ENCODE measurements at places on chromosomes 2 and 18. TPM values are rescaled to one million over a fixed set of nuclear protein-coding genes. Genes with fewer than 3 reads are reported as not detected.

DNA sequence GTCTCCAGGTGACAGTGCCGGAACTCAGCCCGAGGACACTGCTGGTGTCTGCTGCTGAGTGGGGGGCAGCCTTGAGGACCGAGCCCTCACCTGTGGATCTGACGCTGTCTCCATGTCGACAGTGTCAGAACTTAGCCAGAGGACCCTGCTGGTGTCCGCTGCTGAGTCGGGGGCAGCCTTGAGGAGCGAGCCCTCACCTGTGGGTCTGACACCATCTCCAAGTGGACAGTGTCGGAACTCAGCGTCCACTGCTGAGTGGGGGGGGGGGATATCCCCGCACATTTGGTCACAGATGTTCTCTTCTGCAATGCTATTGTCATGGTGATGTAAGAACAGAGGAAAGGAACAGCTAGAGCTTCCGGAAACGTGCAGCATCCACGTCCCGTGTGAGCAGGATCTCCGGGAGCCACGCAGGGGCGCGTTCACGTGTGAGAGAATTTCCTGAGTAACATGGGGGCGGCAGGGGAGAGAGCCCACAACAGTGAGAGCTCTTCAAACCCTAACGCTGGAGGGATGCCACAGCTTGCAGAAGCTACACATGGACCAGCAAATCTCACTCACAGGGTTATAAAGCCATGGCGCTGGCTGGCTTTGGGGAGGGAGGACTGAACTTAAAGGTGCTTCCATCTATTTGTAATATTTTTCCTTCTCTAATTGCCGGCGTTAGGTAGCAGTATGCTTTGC lies 250.7 kb upstream of the SALL3 start:
- no peak for DNase-seq

- no peak for DNase-seq
Observed at GRCh38 chr2:12303181-12304030, 413.3 kb upstream of the TRIB2 start.

DNA sequence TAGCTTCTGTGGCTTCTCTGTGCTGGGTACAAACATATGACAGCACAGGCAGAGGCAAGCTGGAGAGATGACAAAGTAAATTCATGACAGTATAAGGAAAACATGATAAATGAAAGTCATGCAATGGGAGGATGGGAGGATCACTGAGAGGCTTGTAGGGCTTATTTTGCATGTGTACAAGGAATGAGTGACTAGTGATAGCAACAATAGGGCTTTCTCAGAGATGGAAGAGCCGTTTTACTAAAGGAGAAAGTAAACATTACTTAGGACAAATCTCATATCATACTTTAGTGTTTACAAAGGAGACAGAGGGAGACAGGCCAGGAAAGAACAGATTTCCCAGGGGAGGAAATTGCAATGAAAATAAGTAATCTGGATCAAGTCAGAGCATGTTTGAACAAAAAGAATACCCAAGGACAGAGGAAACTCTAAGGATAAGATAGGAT lies 82.5 kb upstream of the RBMS1 start:
- DNase-seq: peak; percentile 42

DNA sequence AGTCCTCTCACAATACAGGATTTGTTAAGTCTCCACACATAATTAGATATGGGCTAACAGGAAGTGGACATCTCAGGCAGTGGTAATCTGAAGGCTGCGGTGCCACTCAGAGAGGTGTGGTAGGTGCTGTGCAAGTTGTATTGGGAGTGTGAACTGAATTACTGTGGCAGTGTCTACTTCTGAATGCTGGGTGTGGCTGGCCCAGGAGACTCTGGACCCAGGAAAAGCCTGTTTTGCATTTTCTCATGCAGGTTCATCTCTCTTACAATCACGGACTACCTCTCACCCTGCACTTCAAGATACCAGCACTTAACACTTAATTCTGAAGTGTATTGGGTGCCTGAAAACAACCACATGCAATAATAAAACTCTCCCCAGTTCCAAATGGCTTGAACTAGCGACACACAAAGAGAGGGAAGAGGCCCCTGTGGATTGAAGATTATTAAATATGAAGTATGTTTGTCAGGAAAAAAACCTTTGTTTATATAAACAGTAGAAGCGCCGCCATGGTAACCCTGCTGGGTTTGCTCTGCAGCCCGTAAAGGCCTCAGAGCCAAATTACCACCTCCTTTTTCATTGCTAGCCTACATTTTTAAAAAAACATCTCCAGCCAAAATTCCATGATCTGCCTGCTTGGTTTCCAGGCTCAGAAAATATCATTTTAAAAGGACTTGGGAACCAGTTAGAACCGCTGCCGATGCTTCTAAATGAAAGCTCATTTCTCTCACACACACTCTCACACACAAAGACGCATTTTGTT lies 77.5 kb downstream of the GFPT1 start:
- peak; percentile 57 for DNase-seq

DNA sequence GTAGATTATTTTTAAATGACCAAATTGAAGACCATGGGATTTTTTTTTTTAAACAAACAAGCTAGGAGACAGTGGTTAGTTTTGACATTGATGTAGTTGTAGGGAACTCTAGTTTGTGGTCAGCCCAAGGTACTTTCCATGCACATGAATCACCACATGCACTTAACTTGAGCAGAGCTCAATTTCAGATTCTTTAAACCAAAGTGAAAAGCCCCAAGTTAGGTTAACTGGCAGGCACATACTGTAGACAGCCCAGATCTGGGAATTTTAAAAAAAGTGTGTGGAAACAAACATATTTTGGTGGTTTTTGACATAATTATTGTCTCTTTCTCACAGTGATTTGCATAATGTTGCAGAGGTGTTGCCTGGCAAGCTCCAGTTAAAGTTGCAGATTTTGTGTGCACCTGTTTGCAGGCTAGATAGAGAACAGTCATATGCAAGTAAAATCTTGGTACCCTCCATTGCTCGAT lies 88.4 kb downstream of the BCL2L11 start:
- DNase-seq: no peak

DNA sequence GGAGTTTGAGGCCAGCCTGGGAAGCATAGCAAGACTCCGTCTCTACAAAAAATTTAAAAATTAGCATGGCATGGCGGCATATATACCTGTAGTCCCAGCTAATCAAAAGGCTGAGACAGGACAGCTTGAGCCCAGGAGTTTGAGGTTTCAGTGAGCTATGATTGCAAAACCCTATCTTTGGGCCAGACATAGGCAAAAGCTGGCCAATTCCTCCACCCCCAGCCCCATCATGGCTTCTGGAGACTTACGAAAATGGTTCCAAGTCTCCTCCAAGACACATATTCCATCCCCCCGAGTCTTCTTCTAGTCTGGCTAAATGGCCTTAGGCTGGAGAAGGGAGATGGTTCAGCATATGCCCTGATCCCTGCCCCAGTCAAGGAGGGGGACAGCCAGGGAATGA lies 172.8 kb upstream of the HAAO start:
- DNase-seq: no peak

- no peak for DNase-seq
Observed at GRCh38 chr2:101549371-101549770, 74.5 kb upstream of the RFX8 start.

DNA sequence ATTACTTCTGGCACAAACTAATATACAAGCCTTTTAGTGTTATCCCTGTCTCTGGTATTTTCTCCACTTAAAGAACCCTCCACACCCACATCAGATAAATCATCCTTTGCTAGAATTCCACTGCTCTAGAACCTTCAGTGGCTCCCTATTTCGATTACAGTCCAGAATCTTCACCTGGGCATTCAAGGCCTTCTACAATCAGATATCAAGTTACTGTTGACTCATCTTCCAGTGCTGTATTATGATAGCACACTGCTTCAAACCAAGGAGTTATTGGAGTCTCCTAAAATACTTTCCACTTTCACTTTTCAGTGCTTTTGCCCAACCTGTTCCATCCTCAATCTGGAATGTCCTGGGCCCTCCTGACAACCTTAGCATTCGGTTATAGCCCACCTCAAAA lies 3.4 kb downstream of the CGREF1 start:
- DNase-seq: no peak

- DNase-seq: no peak
Observed at GRCh38 chr2:189794310-189794709, 10.1 kb downstream of the PMS1 start.

DNA sequence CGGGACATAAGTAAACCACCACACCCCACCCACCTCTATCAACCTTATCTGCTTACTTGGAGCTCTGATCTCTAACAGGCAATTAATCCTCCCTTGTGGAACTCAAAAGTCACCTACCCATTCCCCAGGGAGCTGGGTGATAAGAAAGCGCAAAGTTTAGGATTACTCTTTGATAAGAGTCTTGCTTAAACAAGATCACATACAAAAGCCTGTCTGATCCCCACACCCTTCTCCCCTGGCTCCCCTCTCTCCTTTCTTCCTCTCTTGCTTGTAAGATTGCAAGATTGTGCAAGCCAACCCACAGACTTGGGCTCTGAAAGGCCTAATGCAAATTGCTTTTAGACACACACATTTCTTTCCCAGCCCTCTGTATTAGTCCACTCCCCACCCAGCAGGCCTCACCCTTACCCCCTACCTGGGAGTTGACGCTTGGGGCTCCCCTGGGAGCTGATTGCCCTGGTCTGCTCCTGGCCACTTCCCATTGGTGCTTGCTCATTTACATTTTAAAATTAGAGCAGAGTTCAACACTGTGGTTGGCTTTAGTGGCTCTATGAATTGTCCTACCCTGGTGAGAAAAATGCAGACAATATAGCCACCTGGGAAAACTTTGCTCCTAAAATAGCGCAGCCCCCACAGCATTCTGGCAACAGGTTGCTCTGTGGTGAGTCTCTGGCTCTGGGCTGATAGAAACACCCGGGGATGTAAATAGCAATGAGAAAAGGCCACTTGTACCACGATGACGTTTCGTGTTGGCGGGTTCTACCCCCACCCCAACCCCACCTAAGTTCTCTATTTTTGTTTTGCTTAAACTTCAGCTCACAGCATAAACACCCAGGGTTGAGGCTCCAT lies 92.8 kb upstream of the MSH2 start:
- DNase-seq: no peak

DNA sequence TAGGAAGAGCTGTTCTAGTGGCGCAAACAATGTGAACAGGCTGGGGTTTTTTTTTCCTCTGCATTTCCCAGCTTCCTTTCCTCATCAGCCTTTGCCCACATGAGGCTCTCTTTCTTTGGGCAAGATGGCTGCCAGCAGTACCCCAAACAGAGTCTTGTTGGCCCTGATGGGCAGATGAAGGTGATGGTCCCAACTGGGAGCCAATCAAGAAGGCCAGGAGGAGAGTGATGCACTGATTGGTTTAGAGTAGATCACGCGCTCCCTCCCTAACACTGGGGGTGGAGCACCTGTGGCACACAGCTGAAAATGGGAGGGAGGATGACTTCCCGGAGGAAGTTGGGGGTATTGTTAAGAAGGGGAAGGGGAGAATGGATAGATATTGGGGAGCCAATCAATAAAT lies 96.3 kb upstream of the FZD7 start:
- DNase-seq: no peak

- DNase-seq: peak; percentile 27
Observed at GRCh38 chr18:21735452-21736015, 5.1 kb upstream of the MIB1 start.

The CCDC141 gene
- not detected for polyA plus RNA-seq

The TUBB8B gene
- polyA plus RNA-seq: 0.33 TPM

The RBBP8 gene
- 3.0 TPM for polyA plus RNA-seq

The RMDN2 gene
- polyA plus RNA-seq: 0.49 TPM

The ERLEC1 gene
- 26.4 TPM for polyA plus RNA-seq

The ABCA12 gene
- not detected for polyA plus RNA-seq

The MYCN gene
- polyA plus RNA-seq: 0.47 TPM

The CD8B2 gene
- not detected for polyA plus RNA-seq

The C2orf80 gene
- not detected for polyA plus RNA-seq

Measured in endothelial cell of umbilical vein (primary cell).